ENCODE measurements at places on chromosomes 16 and 17.

GRCh38 chr17:18257982-18258355 lies 569 bp downstream of the FLII start:
- no peak for DNase-seq

- DNase-seq: no peak
Measured at GRCh38 chr17:53191878-53192277, 630.8 kb upstream of the KIF2B start.

DNA sequence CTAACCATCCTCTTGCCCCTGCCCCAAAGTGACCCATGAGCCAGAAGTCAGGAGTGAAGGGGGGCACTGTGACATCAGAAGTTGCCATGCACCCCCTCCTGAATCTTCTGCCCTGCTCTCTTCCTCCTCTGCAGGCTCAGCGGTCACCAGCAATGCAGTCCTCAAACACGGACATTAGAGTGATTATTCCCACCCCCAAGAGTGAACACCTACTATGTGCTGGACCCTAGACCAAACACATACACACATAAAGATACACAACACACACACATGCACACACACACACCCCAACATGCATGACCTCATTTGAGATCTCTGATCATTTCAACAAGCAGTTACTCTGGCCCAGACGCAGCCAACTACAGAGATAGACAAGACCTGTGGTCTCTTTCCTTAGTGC lies at the start of gene CDRT4:
Gene CDRT4, minus strand, starts transcription at position 30 of the 400 bp plus-strand sequence. CDS start 27,383 bp downstream, outside the sequence.
- no peak for DNase-seq

DNA sequence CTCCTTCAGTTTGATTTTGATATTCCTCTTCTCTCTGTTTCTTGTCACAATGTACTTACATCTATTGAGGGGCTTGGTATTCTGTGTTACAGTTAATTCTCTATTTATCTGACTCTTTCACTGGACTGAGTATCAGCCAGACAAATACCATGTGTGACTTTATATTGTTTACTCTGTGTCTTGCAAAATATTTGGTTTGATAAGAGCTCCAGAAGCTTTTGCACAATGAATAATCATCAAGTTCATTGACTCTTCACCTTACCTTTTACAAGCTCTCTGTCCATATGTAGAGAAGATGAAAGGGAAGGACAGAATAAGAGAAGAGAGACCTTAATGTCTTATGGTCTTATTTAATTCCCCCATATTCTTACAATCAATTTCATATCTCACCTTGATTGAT lies 877.7 kb upstream of the CDH8 start:
- no peak for DNase-seq

DNA sequence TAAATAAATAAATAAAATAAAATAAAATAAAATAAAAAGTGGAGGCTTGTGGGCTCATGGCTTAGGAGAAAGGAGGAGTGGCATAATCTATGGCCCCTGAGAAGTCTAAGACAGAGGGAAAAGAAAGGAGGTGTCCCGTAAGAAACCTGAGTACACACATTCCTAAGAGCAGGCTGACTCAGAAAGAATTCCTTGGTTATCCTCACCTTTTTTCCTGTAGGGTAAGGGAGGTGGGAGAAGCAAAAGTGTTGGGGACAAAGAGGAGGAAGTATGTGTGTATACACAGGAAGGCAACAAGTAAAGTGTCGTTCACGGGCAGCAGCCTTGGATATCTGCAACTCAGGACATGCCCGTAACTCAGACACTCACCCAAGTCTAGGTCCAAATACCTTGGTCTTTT lies 29.3 kb downstream of the MARF1 start:
- no peak for DNase-seq

DNA sequence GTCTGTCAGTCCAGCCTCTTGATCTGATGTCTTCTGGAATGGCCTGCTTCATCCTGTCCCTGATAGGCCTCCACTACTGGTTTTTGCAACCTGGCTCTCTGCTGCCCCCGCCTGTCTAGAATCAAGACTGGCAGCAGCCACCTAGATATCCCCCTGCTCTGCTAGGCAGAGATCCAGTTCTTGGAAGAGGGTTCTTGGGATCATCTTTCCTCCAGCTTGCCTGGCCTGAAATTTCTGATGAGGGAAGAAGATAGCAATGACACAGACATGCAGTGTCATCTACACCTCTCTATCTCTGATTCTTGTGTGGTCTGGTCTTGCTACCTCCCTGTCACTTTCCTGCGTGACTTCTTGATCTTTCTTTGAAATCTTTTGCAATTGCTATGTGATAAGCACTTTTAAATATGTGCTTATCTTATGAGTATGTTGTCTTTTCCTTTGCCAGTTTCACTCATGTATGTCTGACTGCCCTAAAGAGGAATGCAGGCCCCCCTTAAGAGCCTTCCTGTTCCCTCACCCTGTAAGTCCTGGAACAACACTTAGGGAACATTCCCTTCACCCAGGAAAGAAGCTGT lies 20.3 kb upstream of the NFATC3 start:
- no peak for DNase-seq

DNA sequence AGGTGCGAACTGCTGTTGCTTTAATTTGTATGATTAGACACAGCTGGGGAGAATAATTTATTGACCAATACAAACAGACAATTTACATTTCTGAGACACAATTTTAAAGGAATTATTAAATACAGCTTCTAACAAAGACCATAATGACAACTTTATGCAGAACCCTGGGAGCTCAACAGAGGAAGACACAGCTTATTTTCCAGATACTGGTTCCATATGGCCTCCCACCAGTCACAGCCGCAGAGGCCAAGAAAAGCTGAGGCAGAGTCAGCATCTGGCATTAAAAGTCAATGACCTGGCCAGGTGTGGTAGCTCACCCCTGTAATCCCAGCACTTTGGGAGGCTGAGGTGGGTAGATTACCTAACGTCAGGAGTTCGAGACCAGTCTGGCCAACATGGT lies 66.1 kb upstream of the BCAR1 start:
- no peak for DNase-seq
